ENCODE measurements at places on chromosomes 7 and 10.

GRCh38 chr7:149381245-149381644, 79.6 kb downstream of the ZNF777 start:
- DNase-seq, result no peak

DNA sequence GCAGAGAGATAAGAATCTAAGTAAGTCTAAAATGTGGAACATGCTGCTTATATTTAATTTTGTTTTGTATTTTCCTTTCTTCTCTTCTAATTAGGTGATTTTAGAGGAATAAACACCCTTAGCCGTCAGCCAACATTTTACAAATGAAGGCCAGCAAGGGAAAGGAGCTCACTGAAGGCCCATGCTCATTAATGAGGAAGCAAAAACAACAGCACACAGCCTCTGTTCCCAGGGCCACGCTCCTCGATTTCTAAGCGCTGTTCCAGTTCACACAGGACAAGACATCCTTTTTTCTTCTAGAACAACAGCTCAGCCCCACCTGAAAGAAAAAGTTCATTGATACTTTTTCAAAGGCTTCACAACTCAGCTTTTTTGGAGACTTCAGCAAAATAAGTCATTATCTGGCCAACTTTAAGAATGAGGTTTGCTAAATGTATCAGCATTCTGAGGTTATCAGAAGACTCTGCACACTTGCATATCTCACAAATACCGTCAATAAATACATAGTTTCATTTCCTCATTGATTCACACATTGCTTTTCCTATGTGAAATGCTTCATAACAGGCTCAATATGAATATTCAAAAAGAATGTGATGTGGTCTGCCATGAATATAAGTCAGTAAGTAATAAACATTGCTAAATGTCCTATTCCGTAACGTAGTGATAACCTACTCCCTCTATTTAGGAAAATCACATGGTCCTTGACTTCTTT, 34.8 kb upstream of the SFMBT2 start:
- peak; percentile 63 for DNase-seq

DNA sequence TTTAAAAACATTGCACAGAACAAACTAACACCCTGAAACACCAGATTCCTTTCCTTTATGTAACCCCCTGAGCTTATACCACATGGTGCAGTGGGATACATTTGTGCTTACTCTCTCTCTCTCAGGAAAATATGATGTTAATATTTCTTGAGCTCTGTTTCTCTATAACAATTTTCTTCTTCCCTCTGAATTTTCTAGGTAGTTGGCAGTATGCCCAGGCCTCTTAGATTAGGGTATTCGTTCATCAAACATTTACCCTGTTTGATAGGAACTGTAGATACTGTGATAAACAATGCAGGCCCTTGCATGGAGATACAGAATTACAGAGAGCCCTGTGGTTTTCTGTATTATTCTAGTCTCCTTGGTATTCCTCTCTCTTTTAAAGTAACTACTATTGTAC, 567.8 kb downstream of the IPMK start:
- no peak for DNase-seq

DNA sequence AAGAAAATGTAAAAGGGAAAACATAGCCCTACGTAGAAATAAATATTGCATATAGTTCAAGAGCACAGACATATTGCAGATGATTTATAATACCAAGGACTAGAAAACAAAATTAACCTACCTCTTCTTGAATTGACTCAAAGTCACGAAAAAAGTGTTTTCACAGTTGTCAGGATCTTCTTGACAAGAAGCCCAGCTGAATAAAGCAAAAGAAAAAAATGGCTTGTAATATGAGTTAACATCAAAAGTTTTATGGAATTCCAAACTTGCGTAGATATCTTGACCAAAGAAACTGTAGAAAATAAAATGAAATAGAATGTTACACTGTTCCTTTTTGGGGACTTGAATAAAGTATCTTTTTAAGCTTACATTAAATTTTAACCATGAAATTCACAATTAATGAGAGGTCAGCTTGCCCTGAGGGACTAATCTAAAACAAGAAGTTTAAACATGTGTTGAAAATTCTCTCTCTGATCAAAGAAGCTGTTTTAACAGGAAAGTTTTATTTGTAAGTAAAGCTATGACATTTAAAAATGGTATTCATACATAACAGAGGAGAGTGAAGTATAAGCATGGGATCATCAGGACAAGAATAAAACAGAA, 133.1 kb upstream of the SEMA3C start:
- no peak for DNase-seq

GRCh38 chr10:13978533-13979115, 352.1 kb downstream of the FRMD4A start:
- DNase-seq, result no peak

DNA sequence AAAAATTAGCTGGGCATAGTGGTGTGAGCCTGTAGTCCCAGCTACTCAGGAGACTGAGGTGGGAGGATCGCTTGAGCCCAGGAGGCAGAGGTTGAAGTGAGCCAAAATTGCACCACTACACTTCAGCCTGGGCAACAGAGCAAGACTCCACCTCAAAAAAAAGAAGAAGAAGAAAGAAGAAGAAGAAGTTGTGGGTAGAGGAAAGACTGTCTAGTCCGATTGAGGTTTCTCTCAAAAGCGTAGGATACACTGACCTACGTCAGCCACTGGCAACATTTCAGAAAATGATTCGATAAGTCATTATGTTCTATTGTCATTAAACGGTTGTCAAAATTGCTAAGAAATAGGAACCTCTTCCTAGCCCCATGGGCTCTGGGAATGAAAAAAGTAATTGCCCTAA, 22.3 kb upstream of the RHBDD2 start:
- peak; percentile 97 for DNase-seq

DNA sequence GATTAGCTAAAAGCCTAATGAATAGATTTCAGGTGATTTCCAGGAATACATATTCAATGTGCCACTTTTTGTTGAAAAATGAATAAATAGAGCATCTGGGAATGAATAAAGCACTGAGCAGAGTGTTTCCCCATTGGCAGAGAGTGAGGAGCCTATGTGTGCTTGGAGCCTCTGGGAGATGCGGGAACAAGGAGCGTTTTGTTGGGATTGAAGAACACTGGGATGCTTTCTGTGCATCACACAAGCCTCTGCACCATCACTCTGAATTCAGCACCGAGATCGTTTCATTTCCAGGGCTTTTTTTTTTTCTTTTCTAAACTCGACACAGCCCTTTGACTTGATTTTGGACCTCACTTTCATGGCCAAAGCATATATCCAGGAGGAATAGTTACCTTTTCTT, 111.4 kb downstream of the BAMBI start:
- DNase-seq, result no peak

DNA sequence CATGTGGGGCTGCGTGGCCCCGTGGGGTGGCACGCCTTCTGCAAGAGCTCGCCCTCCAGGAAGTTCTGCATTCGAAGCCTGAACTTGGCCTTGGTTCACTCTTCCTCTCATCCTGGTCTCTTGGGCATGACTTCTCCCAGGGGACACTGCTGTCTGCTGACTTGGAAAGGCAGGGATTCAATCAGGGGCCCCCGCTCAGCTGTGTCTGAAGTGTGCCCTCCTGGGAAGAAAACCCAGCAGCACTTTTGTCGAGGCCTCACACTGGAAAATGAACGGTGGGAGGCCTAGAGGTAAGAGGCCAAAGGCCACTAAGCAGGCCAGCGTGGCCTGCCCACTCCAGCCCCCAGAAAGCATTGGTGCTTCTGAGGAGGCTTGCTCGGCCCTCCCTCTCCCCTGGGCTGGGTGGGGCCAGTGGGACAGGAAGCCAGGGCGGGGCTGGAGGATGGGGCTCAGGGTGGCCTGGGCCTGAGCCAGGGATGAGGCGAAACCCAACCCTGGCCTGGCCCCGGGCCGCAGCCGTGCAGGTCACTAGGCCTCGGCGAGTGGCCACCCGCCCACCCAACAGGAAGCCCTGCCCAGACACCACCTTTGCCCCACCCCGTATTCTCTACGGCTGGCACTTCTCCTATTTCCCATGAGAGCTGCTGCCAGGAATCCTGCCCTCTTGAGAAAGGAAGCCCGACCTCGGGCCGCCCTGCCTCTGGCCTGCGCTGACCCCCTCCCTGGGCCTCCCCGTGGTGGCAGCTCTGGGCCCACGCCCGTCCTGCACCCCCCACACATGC, 81.1 kb downstream of the ZMIZ1 start:
- DNase-seq, result peak; percentile 96

- DNase-seq, result no peak
Observed at GRCh38 chr10:75062506-75063299, 48.8 kb upstream of the SAMD8 start.

DNA sequence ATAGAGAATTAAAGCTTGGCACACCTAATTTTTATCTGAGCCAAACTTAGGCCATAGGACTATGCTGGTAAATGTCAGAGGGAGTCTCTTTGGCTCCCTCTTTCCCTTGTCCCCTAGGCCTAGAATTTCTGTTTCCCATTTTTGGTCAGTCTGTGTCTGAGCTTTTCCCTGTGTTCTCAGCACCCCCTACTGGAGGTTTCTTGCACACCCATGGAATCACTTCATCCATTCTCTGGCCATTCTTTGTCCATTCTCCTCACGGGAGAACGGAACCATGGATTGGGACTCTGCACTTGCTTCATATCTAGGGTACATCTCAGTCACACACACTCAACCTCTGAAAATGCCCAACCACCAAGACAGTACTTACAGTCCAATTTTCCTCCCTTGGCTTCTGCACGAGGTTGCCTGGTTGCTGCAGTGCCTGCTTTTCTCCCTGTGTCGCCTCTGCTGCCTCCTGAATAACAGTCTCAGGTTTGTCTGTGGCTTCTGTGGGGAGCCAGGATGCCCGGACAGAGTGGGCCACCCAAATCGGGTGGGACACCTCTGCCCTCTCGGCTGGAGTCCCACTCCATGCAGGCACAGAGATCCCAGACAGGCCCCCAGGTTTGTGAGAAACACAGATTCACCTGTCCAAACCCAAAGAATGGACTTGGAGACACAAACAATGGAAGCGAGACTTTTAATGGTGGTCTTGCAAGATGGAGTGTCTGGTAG, 35.1 kb upstream of the DNAH11 start:
- DNase-seq, result peak; percentile 67

DNA sequence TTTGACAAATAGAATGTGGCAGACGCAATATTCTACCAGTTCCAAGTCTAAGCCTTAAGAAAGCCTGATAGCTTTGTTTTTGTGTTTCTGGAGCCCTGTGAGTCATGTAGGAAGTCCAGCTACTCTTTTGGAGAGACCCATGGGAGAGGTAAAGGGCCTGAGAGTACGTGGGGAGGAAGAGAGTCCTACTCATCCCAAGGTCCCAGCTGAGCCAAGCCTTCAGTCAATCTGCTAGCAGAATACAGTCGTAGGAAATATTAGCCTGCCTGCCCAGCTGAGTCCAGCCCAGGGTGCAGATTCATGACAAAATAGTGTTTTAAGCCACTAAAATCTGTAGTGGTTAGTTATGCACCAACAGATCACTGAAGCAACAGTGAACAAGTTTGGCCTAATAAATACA, 9.0 kb upstream of the GNA12 start:
- no peak for DNase-seq

- DNase-seq, result no peak
Observed at GRCh38 chr10:108327706-108328105, 1163.2 kb upstream of the SORCS1 start.

DNA sequence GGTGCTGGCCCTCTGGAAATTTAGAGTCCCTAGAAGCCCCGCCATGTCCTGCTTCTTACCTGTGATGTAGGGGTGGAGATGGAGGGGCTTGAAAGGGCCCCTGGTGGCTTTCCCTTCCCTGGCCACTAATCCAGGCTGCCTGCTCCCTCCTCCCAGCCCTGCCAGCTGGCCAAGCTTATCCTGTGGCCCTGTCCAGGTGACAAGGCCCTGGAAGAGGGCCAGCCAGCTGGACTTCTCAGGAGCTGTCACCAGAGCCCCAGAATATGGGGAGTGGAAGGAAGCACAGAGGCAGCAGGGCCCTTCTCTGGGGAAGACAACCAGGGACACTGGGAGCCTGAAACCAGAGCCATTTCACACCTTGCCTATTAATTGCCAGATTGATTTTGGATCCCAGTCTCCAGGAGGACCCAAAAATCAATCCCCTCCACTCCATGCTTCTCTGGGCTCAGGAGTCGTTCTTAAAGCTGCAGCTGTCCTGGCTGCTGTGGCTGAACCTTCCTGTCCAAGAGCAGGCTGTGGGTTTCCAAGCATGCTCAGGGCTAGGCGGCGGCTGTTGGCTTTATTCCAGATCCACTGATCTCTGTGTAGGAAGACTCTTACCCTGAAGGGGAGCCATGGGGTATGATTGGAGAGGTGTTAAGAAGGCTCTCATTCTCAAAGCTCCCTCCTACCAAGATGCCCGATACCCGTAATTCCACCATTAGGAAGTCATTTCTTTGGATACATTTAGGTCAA, 52.6 kb upstream of the PCBD1 start:
- no peak for DNase-seq

DNA sequence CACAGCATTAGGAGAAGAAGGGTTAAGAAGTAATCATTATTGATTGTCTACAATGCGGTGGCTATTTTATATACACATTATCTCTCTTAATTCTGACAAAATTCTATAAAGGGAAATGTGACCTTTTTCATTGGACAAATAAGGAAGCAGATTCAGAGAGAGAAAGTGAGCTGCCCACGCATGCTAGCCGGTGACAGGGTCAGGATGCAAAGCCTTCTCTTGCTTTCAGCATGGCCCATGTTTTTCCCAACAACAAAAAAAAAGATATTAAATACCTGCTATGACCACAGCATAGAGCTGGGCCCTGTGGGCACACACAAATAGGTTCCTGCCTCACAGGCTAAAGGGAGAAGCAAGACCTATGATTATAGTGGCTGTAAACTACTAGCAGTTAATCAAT, 66.8 kb downstream of the PPP1R3C start:
- peak; percentile 52 for DNase-seq

GRCh38 chr10:59606551-59606961, 103.1 kb downstream of the SLC16A9 start:
- peak; percentile 5 for DNase-seq

- no peak for DNase-seq
Observed at GRCh38 chr10:30527623-30528428, 93.8 kb downstream of the MAP3K8 start.

DNA sequence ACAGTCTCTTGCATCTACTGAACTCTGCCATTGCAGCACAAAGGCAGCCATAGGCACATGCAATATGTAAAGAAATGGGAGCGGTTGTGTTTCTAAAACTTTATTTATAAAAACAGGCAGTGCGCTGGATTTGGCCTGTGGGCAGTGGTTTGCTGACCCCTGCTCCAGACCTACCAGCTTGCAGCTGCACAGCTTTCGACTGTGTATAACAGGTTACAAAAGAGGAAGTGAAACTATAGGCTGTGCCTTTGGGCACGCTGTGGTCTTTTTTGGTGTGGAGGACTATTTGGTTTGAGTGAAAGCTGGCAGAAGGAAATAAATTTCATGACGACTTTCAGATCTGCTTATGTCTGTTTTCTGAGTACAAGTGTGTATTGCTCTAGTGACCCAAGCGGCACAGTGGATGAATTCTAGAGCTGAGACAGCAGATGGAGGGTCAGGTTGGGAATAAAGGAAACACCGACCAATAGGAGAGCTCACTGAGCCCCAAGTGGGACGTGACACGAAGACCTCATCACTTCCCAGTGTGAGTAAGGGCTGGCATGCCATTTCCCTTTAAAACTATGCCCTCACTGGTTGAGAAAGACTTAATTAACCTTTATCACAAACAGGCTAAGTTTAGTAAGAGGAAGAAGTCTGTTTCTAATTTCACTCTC, 152.7 kb downstream of the ANK3 start:
- DNase-seq, result peak; percentile 97

All from suppressor macrophage (primary cell).